ENCODE measurements at places on chromosomes 4 and X.

DNA sequence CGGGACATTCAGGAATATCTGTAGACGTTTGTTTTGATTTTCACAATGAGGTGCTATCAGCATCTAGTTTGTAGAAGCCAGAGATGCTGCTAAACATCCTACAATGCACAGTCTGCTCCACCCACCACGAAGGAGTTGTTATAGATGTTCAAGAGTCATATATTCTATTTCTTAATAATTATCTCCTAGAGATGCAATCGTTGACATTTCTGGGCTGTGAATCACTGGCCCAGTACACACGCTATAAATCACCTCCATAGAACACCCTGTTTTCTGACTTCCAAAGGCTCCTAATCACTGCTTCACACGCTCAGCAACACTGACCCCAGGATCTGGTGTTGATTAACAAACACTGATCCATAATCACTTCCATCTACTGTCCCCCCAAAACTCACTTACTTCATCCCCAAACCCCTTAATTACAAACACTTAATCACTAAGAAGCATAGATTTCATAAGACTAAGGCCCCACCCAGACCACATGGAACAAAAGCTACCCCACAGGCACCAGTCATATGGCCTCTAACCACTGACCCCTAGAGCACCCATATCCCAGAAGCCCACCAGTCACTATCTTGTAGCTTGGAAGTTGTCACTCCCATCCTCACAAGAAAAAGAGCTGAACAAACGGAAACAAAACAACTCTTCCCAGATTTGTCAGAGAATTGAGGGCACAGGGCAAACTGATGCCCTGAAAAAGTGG, 31.7 kb upstream of the ZNF41 start:
- no peak for DNase-seq

- no peak for DNase-seq
These were observed 334.5 kb upstream of the PCDH7 start for GRCh38 chr4:30385650-30386049.

GRCh38 chrX:87578978-87579377, 61.4 kb downstream of the KLHL4 start:
- DNase-seq: no peak

DNA sequence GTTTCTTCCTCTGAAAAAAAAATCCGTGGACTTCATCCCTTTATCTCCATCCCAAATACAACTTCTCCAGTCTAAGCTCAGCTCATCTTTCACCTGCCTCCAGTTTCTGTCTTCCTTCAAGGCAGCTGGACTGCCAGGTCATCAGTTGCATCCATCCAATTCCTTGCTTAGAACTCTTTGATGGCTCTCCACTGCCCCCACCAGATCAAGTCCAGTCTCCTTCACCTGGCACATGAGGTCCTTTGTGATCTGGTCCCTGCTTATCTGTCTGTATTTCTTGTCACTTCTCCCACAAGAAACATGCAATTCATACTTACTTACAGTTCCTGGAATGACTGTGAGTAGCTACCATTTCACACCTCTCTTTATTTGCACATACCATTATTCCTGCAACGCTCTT, 33.8 kb downstream of the OTUD6A start:
- DNase-seq: no peak

DNA sequence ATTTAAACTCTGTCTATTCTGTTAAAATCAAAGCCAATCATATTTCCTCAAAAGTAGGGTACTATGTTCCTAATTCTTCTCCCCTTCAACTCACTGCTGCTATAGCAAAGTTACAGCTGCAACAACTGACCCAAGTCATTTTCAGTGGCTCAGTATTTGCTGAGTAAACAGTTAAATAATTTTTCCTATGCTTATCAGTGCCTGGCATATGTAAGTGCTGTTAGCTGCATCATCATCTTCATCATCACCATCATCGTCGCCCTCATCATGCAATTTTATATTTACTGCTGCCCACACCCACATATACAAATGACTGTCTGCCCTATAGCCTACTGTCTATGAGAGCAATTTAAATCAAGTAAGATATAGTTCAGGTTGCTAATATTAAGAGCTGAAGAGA, 21.9 kb downstream of the COQ2 start:
- DNase-seq: no peak

GRCh38 chrX:103791826-103792485, 15.3 kb downstream of the PLP1 start:
- DNase-seq: no peak

GRCh38 chr4:183202523-183202922, 103.5 kb downstream of the WWC2 start:
- no peak for DNase-seq

- DNase-seq: peak; percentile 82
These were observed 303.8 kb upstream of the KLF3 start for GRCh38 chr4:38360201-38360600.
